ENCODE measurements at places on chromosomes 13 and 19.

DNA sequence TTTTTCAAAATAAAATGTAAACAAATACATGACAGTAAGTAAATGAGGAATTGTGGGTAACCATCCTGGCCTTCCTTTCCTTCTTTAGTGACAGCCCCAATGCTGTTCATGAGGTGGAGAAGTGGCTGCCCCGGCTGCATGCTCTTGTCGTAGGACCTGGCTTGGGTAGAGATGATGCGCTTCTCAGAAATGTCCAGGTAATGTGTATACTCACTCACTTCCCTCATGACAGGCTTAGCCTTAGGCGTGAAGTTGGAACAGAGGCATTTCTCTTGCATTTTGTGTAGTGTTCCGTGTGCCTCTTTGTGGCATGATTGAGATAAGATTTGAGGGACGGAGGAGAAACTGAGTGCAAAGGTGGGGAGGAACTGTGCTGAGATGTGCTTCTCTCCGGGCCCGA lies 12.0 kb downstream of the NAXD start:
- DNase-seq: no peak

- no peak for DNase-seq
Measured at GRCh38 chr13:28117689-28118377, 17.5 kb upstream of the FLT3 start.

DNA sequence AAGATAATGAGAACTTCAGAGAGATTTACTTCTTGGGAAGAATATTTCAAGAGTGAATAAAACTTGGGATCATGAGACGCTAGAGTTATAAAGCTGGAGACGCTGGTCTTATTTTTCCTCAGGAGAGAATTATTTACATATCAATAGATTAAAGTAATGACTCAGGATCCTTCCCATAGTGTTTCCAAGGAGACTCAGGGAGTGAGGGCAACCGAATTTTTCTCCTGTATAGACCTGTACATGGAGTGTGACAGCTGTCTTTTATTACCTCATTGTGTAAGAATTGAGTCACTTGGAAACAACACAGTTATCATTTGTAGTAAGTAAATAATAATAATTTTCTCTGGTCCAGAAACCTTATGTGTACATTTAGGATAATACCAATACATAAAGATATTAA lies 1905.5 kb downstream of the OLFM4 start:
- no peak for DNase-seq

DNA sequence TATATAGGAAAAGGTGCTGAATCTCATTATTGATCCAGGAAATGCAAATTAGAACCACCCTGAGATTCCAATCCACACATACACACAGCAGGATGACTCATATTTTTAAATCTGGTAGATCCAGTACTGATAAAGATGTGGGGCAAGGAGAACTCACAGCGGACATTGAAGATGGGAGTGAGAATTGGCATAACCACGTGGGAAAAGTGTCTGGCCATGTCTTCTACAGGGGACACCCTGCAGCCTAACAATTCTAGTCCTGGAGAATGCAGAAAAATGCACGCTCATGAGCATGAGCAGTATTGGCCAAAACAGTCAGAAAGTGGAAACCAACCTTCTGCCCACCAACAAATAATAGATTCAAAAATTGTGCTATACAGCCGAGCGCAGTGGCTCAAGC lies 13.5 kb upstream of the BCL3 start:
- no peak for DNase-seq

- DNase-seq: no peak
Measured at GRCh38 chr19:22502766-22503165, 80.6 kb upstream of the ZNF98 start.

DNA sequence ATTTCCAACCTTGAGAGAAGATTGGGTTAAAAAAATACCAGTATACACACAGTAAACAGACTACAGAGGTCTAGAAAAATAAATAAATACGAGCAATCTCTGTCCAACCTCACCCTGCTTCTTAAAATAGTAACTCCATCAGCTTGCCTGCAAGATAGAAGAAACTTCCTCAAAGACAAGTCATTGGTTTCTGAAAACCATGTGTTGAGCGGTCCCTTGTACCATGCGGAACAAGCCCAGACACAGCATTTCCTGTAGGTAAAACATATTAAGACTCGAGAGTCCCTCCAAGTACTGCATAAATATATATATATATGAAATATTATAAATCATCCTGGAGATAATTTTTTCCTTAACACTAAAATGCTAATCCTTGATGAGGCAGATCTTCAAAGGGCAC lies 157.4 kb downstream of the MZT1 start:
- DNase-seq: no peak

DNA sequence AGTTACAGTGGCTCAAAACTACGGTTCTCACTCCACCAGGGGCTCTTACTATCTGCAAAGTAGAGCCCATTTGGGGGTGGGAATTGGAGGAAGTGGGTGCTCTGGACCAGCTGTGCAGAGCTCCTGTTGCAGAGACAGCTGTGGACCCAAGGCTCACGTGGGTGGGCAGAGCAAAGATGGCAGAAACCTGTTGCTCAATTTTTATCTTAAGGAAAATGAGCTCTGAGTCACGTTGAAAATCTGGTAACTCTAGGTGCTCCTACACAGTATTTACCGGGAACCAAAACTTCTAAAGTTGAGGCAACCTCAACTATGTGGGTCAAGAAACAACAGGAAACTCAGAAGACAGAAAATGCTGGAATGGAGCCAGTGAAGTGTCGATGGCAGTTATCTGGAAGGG lies 30.2 kb upstream of the SLC15A1 start:
- DNase-seq: no peak

- DNase-seq: no peak
Measured at GRCh38 chr13:46071590-46072249, 19.2 kb upstream of the ZC3H13 start.

GRCh38 chr19:3046698-3047495 lies 15.4 kb downstream of the TLE5 start:
- no peak for DNase-seq

- DNase-seq: no peak
Measured at GRCh38 chr13:28563609-28564008, 68.7 kb upstream of the FLT1 start.

GRCh38 chr13:88764103-88764502 lies 1092.9 kb downstream of the SLITRK5 start:
- no peak for DNase-seq

DNA sequence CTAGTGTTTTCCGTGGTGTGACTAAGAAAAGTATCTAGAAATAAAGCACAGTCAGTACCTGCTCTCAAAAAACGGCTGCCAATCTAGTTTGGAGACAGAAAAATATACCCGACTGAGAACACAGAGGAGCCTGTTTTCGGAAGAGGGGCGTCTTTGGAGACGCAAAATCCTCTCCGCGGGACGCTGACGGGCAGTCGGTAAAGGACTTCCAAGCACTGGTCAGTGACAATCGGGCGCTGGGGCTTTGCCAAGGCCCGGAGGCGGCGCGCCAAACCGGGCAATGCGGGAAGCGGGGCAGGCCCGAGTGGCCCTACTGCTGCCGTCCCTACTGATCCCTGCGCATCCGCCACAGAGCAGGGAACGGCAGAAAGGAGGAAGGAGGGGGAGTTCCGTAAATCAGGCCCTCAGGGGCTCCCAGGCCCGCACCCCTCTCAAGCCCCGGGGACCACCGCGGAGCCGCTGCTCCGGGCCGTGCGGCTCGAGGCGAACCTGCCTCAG lies 588 bp upstream of the DPY19L3 start:
- no peak for DNase-seq

DNA sequence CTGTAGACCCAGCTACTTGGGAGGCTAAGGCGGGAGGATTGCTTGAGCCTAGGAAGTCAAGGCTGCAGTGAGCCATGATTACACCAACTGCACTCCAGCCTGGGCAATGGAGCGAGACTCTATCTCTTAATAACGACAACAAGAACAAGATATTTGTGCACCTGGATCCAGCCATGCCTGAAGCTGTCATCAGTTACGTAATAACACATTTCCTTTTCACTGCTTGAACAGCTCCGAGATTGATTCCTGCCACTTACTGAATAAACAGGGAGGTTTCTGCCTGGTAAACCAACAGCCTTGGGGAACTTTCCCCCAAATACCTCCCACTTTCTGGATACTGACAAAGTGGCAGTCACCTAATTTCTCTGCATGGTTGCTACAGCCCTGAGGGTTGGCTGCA lies 5.4 kb downstream of the KANK2 start:
- no peak for DNase-seq

- DNase-seq: no peak
Measured at GRCh38 chr19:2720777-2721569, at the start of gene DIRAS1. TSS of gene DIRAS1 (minus strand) at chr19:2721372. CDS start at chr19:2717806, 3,566 bp downstream.

GRCh38 chr13:113777311-113778260 lies 18.6 kb downstream of the TMEM255B start:
- no peak for DNase-seq

GRCh38 chr13:106528718-106529414 lies 6.6 kb downstream of the EFNB2 start:
- DNase-seq: no peak

DNA sequence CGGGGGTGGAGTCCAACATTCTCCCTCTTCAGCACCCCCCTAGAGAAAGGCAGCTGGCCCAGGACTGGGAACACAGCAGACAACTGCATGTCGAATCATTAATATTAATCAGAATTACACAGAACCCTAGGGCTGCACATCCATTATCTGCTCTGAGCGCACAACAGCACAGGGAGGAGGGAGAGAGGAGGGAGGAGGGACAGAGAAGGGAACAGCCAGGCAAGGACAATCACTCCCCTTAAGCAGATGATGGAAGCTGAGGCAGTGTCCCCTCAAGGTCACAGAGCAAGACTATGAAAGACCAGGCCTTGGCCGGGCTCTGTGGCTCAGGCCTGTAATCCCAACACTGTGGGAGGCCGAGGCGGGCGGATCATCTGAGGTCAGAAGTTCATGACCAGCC lies 25.7 kb downstream of the TLE6 start:
- DNase-seq: no peak

DNA sequence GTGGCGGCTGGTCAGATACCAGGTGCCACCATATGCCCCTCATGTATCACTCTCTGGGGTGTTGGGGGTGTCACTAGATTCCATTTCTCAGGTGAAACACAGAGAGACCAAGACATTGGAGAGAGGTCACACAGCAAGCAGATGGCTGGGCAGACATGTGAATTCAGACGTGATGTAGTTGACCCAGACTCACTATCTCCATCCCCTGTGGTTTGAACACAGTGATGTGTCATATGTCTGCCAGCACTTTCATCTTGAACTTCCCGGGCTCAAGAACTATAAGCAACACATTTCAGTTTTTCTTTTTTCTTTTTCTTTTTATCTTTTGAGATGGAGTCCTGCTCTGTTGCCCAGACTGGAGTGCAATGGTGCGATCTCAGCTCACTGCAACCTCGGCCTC lies 16.1 kb upstream of the UPF1 start:
- no peak for DNase-seq

- no peak for DNase-seq
Measured at GRCh38 chr13:23922005-23922932, 25.0 kb upstream of the C1QTNF9B start.

- no peak for DNase-seq
Measured at GRCh38 chr13:93476175-93476574, 249.6 kb downstream of the GPC6 start.

GRCh38 chr19:47545061-47545948 lies 27.6 kb downstream of the ZNF541 start:
- no peak for DNase-seq

- no peak for DNase-seq
Measured at GRCh38 chr19:9848060-9848459, 12.9 kb downstream of the PIN1 start.

- no peak for DNase-seq
Measured at GRCh38 chr19:48755084-48755641, at the start of gene FGF21. TSS of gene FGF21 (plus strand) at chr19:48755524. CDS start at chr19:48756237, 713 bp downstream.

DNA sequence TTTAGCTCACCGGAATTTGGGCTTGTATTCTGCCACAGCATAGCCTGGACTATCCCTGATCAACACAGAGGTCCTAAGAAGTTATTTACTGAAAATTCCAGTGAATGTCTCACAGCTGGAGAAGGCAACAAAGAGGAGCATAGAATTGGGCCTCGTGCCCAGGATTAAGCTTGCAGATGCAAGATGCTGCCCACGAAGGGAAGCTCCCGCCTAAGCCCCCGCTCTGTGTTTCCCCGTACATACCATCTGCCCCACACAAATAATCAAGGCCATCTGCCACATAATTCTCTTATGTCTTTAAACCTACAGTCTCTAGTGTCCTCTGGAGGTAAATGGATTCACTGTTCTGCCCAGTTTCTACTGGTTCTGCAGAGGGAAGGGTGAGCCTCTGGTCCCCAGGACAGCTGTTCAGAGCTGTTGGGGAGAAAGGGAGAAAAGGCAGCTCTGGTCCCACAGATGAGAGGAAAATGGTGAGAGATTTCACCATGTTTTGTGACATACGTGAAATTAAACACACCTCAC lies 7.4 kb upstream of the TPP2 start:
- no peak for DNase-seq

- no peak for DNase-seq
Measured at GRCh38 chr19:40621283-40621682, 20.1 kb downstream of the LTBP4 start.

DNA sequence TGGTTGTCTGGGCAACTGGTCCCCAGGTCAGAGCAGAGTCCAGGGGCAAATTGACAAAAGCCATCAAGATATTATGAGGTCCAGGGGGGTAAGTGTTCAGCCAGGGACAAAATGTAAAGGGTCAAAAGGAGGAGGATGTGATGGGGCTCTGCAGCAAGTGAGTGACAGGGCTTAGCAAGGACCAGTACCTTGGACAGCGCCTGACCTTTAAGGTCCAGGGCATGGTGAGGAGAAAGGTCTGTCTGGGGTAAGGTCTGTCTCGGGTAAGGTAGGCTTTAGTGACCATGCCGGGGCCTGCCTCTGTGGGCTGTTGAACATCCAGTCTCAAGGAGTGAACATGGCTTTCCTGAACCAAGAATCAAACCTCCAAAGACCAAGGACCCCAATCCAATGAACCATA lies 6.3 kb upstream of the ZNF358 start:
- no peak for DNase-seq

GRCh38 chr19:49160450-49161189 lies 3.0 kb downstream of the TRPM4 start:
- DNase-seq: no peak

DNA sequence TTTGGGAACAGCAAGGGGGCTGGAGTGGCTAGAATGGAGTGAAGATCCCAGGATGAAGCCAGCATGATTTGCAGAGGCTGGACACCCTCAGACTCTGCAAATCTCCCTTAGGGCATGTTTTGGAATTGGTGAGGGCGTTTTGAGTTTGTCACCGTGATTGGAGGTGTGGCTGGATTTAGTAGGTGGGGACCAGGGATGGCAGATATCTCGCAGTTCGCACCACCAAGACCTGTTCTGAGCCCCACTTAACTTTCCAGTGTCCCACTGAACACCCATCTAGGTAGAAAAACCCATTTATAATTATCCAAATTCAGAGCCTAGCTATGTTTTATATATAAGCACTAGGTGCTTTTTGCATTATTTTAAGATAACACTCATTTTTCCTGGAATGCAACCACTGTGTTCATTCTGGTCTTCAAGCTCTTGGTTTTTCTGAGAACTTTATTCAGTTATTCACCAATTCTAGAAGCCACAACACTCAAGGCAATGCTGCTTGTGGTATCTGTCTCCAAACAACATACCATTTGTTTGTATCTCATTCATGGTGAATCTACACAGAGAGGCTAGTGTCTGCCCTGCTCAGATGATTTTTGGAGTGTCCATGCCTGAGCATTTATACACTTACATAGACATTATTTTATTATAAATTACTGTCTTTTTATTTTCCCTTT lies 3.0 kb upstream of the NANOS2 start:
- DNase-seq: no peak

- DNase-seq: no peak
Measured at GRCh38 chr13:31418186-31418585, 218.4 kb downstream of the B3GLCT start.

GRCh38 chr19:4962085-4962619 lies 6.8 kb upstream of the KDM4B start:
- no peak for DNase-seq
